Mesothelial cell of epicardium (in vitro differentiated cells): ENCODE measurements at places on chromosomes 11 and 22.

DNA sequence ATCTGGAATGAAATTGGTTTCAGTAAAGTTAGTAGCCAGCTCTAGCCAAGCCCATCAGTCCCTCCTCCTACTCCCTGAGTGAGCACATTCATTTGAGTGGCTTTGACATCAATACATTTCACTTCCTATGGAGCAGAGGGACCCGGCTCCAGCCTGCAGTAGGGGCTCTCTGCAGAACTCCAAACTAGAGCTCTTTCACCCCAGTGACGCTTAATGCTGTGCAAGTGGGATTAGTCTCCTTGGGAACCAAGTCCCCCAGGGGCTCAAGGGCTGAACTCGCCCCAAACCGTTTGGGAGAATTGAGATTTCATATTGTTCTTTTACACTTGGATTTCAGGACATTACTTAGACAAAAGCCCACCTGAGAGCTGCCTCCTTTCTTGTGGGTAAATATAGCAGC is 4.4 kb upstream of the FAM181B start:
- DNase-seq, result no peak

GRCh38 chr11:114586797-114587196 is 8.8 kb downstream of the NXPE4 start:
- no peak for DNase-seq

DNA sequence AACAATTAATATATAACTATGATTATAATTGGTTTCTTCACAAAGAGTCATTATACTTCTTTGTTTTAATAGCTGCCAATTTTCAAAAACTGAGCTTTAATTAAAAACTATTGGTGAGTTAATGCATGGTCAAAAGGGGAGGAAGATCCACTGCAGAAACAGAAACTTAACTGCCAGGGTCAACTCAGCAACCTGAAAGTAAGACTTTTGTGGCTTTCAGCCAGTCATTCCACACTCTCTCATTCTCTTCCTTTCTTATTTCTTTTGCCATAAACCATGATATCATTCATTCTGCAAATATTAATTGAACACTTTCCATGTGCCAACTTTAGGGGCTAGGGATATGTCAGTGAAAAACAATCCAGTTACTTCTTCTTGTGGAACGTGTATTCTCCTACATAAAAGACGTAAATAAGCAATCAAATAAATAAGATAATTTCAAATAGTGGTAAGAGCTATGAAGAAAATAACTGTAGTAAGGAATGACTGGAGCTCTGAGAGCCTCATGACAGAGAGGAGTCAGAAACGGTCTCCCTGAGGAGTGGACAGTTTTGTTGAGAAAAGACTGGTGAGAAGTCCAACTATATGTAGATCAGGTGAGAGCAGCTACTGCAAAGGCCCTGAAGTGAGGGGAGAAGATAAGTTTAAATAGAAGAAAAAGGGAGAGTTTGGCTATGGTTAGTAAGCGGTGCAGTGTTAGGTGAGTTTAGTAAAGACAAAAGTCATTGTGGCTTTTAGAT is 130.5 kb downstream of the GRIA4 start:
- no peak for DNase-seq

GRCh38 chr11:66835768-66836405 is 7.4 kb upstream of the RCE1 start:
- DNase-seq, result no peak

- no peak for DNase-seq
Measured at GRCh38 chr11:102599642-102600261, 25.4 kb downstream of the MMP20 start.

DNA sequence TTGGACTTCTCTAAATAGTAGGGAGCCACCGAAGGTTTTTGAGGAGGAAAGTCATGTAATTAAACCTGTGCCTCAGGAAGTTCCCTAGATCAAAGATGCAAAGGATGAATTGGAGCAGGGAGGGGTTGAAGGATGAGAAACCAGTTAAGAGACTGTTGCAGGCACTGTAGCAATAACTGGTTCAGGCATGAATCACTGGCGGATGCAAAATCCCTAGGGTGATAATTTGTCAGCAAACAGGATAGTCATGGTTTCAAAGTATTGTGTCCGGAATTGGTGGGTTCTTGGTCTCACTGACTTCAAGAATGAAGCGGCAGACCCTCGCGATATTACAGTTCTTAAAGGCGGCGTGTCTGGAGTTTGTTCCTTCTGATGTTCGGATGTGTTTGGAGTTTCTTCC is 19.9 kb downstream of the TRIOBP start:
- DNase-seq, result no peak

- no peak for DNase-seq
Measured at GRCh38 chr11:126853732-126854131, 146.8 kb downstream of the KIRREL3 start.

DNA sequence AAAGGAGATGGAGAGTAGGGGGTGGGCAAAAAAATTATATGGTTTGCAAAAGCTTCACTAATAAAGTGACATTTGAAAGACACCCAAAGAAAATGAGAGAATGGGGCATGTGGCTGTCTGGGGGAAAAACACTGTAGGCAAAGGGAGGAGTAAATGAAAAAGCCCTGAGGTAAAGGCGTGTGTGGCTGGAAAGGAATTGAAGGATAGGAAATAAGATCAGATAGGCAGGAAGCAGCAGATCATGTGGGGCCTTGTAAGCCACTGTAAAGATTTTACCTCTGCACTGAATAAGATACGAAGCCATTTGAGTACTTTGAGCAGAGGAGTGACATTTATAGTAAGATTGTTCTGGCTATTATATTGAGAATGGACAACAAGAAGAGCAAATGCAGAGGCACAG is 49.8 kb upstream of the FDX1 start:
- no peak for DNase-seq
